ENCODE measurements at places on chromosomes 3 and 15.

- DNase-seq: no peak
Measured at GRCh38 chr3:85801955-85802354, 843.2 kb downstream of the CADM2 start.

DNA sequence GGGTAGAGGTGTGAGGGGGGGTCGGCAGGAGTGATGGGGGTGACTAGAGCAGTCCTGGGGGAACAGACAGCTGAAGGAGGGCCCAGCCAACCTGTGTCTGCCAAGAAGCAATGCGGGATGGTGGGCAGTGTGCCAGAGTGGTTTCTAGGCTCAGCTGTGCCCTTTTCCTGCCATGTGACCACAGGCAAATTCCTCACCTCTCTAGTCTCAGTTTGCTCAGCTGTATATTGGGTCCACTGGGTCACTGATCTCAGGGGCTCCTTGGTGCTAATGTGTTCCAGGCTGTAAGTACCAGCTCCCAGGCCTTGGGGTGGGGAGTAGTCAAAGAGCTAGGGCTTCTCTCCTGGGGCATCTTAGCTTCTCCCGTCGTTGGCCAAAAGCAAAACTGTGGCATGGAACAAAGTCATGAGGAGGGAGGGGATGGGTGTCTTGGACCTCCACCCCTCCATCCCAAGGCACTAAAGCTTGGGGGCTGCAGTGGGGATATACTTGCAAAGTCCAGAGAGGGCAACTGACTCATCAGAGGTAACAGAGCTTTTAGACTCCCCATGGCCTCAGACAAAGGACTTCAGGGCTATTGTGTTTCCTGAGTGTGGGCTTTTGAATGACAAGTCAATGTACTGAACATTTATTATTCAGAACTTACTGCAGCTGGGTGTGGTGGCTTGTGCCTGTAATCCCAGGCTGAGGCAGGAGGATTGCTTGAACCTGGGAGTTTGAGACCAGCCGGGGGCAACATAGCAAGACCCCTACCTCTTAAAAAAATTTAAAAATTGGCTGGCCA is 20.9 kb downstream of the SMAD6 start:
- DNase-seq: no peak

- no peak for DNase-seq
Measured at GRCh38 chr3:178271740-178272387, 264.4 kb upstream of the KCNMB2 start.

- no peak for DNase-seq
Measured at GRCh38 chr15:84883916-84884781, at the start of gene SLC28A1. Gene SLC28A1, plus strand, starts transcription at chr15:84884662. Its CDS starts 3,099 bp downstream, at chr15:84887761.

DNA sequence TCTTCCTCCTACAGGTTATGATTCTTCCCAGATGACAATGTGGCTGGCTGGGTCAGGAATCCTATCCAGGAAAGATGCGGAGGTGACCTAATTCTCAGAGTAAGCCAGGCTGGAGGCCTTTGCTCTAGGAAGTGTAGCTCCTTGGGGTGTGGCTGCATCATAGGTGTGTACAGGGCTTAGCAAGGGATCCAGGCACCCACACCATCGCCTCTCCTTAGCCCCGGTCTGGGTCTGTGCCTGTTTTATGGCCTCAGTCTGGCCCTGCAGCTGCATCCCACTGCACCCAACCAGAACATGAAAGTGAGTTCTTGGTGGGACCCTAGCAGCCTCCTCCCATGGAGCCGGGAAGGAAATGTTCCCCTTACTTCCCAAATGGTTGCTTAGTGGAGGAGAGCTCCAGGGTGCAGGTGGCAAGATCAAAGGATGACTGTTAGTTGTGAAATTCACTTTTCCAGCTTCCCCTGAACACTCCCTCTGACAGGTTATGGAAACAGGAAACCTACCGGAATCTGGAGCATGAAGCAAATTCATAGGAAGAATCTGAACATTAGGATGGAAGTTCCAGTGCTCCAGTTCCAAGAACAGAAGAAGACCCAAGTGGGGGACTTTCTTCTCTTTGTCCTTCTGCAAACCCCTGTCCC is 2.7 kb upstream of the AMOTL2 start:
- no peak for DNase-seq

All from activated CD4-positive, alpha-beta T cell treated with anti-CD3 and anti-CD28 coated beads for 4 hours (primary cell).